Glutamatergic neuron (in vitro differentiated cells): ENCODE measurements at places on chromosomes 1 and 21.

DNA sequence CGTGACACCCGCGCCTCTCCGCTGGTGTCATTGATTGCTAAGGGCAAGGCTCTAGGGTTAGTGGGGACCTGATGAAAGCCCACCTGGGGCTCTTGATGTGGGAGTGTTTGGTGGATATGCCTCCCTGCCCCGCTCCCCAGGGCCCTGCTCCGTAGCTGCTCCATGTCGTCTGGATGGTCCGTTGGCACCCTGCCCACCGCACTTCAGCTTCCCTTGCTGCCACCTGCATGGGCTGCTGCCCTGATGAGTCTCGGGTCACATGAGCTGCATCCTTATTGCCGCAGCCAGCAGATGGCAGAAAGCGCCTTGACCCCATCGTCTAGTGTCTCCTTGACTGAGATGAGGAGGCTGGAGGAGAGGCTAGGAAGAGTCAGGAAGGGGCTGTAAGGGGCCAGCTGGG, 439.4 kb downstream of the CAMTA1 start:
- no peaks in the 10 kb centered on the region for H3K36me3 ChIP-seq
- H3K4me1 ChIP-seq = no peaks in the 10 kb centered on the region
- no peak for DNase-seq
- H3K27ac ChIP-seq = no peak overlapping the region

GRCh38 chr1:233090746-233091494, 140.5 kb downstream of the NTPCR start:
- no peak overlapping the region for H3K27ac ChIP-seq
- H3K4me1 ChIP-seq = peaks cover 45% of the 10 kb centered on the region
- H3K27me3 ChIP-seq = peaks cover 1% of the 10 kb centered on the region
- H3K4me3 ChIP-seq = no peak overlapping the region

DNA sequence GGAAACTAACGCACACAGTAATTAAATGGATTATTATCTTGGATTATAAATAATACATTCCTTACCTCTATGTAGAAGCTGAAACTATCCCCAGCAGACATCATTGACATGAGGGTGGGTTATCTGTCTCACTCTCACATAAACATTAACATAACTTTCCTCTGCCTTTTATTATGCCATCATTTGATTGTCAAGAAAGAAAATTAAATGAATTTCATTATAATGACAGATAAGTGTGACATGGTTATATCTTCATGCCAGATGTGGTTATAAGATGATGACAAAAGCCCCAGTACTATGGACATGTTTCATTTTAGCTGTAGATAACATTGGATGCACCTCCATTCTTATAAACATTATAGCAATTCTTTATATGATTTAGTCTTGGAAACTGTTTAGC, 476.5 kb downstream of the KCNT2 start:
- H3K4me3 ChIP-seq = no peak overlapping the region
- no peaks in the 10 kb centered on the region for H3K27me3 ChIP-seq
- no peaks in the 10 kb centered on the region for H3K36me3 ChIP-seq
- no peaks in the 10 kb centered on the region for H3K4me1 ChIP-seq

GRCh38 chr1:100145116-100145515, 12.2 kb downstream of the TRMT13 start:
- H3K36me3 ChIP-seq = no peaks in the 10 kb centered on the region
- H3K27ac ChIP-seq = no peak overlapping the region
- H3K4me1 ChIP-seq = no peaks in the 10 kb centered on the region
- no peak for DNase-seq

- H3K27me3 ChIP-seq = peaks cover 18% of the 10 kb centered on the region
- H3K4me3 ChIP-seq = no peak overlapping the region
- DNase-seq = no peak
- peaks cover 5% of the 10 kb centered on the region for H3K4me1 ChIP-seq
Observed at GRCh38 chr1:26049531-26050247, 3.8 kb upstream of the SLC30A2 start.

GRCh38 chr1:161080441-161081405, 8.6 kb downstream of the NECTIN4 start:
- H3K27me3 ChIP-seq = peaks cover 21% of the 10 kb centered on the region
- H3K4me3 ChIP-seq = peak overlapping the region; percentile 39
- peaks cover 14% of the 10 kb centered on the region for H3K4me1 ChIP-seq
- peak overlapping the region; percentile 70 for H3K27ac ChIP-seq
- no peak for DNase-seq

DNA sequence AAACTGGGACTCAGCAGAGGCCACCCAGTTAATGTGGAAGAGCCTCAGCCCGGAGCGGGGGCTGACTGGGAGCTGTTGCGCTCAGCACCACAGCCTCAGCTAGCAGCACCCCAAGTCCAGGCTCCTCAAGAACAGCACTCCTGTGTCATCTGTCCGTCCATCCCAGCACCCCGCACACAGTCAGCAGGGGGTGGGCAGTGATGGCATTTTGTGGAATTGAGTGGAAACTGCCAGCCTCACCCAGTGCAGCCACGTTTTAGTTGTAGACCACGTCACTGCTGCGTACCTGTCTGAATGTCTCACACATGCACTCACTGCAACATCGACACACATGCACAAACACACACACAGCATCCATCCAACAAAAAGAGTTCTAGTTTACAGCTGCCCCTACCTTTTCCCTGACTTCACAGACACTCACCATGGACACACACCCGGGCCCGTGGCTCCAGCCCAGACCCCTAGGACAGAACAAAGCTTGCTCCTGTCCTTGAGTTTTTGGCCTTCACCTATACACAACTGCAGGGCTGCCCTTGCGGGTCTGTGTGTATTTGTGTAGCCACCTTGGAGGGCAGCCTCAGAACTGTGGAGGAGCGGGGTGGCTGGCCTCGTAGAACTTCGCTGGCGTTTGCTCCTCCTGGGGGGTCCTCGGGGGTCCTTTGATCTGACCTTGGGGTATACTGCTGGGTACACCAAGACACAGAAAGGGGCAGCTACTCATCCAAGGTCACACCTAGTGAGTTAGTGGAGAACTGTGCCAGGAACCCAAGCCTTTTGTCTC, 5.2 kb downstream of the KCNQ4 start:
- H3K4me3 ChIP-seq = no peak overlapping the region
- H3K27me3 ChIP-seq = peaks cover 9% of the 10 kb centered on the region
- peaks cover 13% of the 10 kb centered on the region for H3K4me1 ChIP-seq
- no peak overlapping the region for H3K27ac ChIP-seq
- no peak for DNase-seq
- no peaks in the 10 kb centered on the region for H3K36me3 ChIP-seq

DNA sequence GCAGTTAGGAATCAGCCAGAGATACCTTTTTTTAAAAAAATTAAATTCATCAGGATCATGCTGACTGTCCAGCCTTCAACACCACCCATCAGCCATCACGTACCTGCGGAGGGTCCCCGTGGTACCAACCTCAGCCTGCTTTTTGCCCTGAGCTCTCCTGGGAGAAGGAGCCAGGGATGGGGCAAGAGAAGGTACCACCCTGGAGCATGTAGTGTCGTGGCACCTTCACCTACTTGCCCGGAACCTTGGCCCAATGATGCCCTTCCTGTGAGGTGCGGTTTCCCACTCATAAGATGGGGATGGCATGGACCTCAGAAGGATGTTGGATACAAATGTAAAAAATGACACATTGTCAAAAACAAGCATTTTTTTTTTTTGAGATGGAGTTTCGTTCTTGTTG, 88.4 kb upstream of the C1orf174 start:
- peaks cover 6% of the 10 kb centered on the region for H3K27me3 ChIP-seq
- H3K27ac ChIP-seq = no peak overlapping the region
- no peaks in the 10 kb centered on the region for H3K4me1 ChIP-seq

DNA sequence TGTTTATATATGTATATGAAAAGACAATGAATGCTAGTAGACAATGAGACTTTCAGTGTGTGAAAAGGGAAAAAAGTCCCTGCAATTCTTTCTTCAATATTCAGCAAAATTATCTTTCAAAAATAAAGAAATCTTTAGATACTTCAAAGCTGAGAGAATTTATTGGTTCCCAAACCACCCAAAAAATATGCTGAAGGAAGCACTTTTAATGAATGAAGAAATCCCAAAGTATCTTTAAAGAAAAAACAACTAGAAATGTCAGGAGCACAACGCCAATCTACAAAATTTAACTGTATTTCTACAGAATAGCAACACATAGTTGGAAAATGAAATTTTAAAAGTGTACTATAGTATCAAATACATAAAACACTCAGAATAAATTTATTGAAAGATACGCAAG, 142.3 kb upstream of the CHRM3 start:
- no peaks in the 10 kb centered on the region for H3K36me3 ChIP-seq
- DNase-seq = no peak
- no peaks in the 10 kb centered on the region for H3K4me1 ChIP-seq

DNA sequence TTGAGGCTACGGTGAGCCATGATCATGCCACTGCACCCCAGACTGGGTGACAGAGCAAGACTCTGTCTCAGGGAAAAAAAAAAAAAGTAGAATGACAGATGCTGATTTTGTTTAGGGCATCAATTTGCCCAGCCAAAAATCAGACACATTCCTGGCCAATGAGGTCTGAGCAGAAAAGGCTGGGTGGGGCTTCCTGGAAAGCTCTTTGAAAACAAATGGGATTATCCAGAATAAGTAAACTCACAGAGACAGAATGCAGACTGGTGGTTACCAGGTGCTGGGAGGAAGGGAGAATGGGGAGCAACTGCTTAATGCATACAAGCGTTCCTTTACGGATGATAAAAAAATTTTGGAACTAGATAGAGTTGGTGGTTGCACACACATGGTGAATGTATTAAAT, 10.1 kb upstream of the CITED4 start:
- H3K4me1 ChIP-seq = peaks cover 2% of the 10 kb centered on the region
- H3K36me3 ChIP-seq = peaks cover 7% of the 10 kb centered on the region
- H3K27ac ChIP-seq = no peak overlapping the region

DNA sequence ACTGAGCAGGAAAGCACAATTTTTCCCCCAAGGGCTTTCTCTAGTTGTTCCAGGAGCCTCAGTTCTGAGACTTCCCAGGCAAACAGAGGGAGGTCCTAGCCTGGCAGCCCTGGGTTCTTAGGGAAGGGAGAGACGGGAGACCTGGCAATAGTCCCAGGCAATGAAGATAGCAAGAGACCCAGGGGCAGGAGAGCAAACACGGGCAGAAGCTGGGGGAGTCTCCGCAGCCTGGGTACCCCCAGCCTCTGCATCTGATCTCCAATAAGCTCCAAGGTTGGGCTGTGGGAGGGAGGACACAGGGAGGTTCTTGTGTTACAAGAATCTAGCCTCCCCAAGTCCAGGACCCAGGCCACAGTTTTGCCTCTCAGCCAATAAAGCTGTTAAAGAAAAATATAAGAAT, 2.4 kb downstream of the BLACAT1 start:
- H3K36me3 ChIP-seq = no peaks in the 10 kb centered on the region
- H3K27me3 ChIP-seq = peaks cover 14% of the 10 kb centered on the region
- peaks cover 7% of the 10 kb centered on the region for H3K4me1 ChIP-seq
- no peak overlapping the region for H3K27ac ChIP-seq

GRCh38 chr1:56435434-56436262, 143.7 kb downstream of the PLPP3 start:
- H3K27me3 ChIP-seq = no peaks in the 10 kb centered on the region
- H3K36me3 ChIP-seq = no peaks in the 10 kb centered on the region
- DNase-seq = peak; percentile 37
- no peak overlapping the region for H3K4me3 ChIP-seq
- peaks cover 25% of the 10 kb centered on the region for H3K4me1 ChIP-seq

- peak; percentile 32 for DNase-seq
- peak overlapping the region; percentile 74 for H3K27ac ChIP-seq
- H3K4me1 ChIP-seq = peaks cover 19% of the 10 kb centered on the region
- H3K27me3 ChIP-seq = peaks cover 2% of the 10 kb centered on the region
- peak overlapping the region; percentile 12 for H3K4me3 ChIP-seq
- H3K36me3 ChIP-seq = peaks cover 8% of the 10 kb centered on the region
Observed at GRCh38 chr1:119908661-119909060, 12.3 kb upstream of the ADAM30 start.

DNA sequence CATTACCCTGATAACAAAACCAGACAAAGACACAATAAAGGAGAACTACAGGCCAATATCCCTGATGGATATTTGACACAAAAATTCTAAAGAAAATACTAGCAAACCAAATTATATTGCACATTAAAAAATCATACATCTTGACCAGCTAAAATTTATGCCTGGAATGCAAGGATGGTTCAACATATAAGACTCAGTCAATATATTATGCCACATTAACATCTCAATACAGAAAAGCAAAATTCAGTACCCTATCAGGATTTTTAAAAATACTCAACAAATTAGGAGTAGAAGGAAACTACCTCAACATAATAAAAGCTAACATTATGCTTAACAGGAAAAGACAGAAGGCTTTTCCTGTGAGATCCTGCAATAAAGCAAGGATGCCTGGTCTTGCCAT, 177.1 kb downstream of the MAGI3 start:
- no peaks in the 10 kb centered on the region for H3K36me3 ChIP-seq
- H3K27ac ChIP-seq = no peak overlapping the region
- no peaks in the 10 kb centered on the region for H3K4me1 ChIP-seq
- DNase-seq = no peak
- H3K4me3 ChIP-seq = no peak overlapping the region

GRCh38 chr1:243734308-243734695, 115.7 kb downstream of the AKT3 start:
- no peaks in the 10 kb centered on the region for H3K36me3 ChIP-seq
- H3K27ac ChIP-seq = no peak overlapping the region
- H3K4me3 ChIP-seq = no peak overlapping the region
- no peaks in the 10 kb centered on the region for H3K27me3 ChIP-seq
- peaks cover 11% of the 10 kb centered on the region for H3K4me1 ChIP-seq

- H3K4me1 ChIP-seq = peaks cover 9% of the 10 kb centered on the region
- H3K36me3 ChIP-seq = peaks cover 11% of the 10 kb centered on the region
- no peak for DNase-seq
- H3K27me3 ChIP-seq = peaks cover 2% of the 10 kb centered on the region
- H3K27ac ChIP-seq = no peak overlapping the region
Observed at GRCh38 chr1:36881068-36881405, 153.3 kb downstream of the GRIK3 start.

- no peaks in the 10 kb centered on the region for H3K27me3 ChIP-seq
- no peaks in the 10 kb centered on the region for H3K36me3 ChIP-seq
- H3K4me1 ChIP-seq = no peaks in the 10 kb centered on the region
- no peak for DNase-seq
Observed at GRCh38 chr1:12370333-12370975, 140.6 kb downstream of the VPS13D start.

GRCh38 chr1:61190618-61191432, 108.5 kb downstream of the NFIA start:
- H3K27me3 ChIP-seq = no peaks in the 10 kb centered on the region
- H3K4me3 ChIP-seq = no peak overlapping the region
- H3K27ac ChIP-seq = no peak overlapping the region
- peaks cover 4% of the 10 kb centered on the region for H3K36me3 ChIP-seq
- H3K4me1 ChIP-seq = peaks cover 45% of the 10 kb centered on the region

GRCh38 chr21:45940621-45941337, 40.8 kb upstream of the COL6A1 start:
- peaks cover 7% of the 10 kb centered on the region for H3K27me3 ChIP-seq
- H3K36me3 ChIP-seq = peaks cover 23% of the 10 kb centered on the region
- DNase-seq = no peak
- peaks cover 3% of the 10 kb centered on the region for H3K4me1 ChIP-seq
- no peak overlapping the region for H3K4me3 ChIP-seq

- no peaks in the 10 kb centered on the region for H3K36me3 ChIP-seq
- DNase-seq = no peak
- H3K27me3 ChIP-seq = peaks cover 23% of the 10 kb centered on the region
- no peak overlapping the region for H3K27ac ChIP-seq
Observed at GRCh38 chr1:156391366-156391677, 22.3 kb downstream of the RHBG start.

- H3K4me3 ChIP-seq = no peak overlapping the region
- no peak for DNase-seq
- no peaks in the 10 kb centered on the region for H3K27me3 ChIP-seq
- H3K4me1 ChIP-seq = no peaks in the 10 kb centered on the region
- no peaks in the 10 kb centered on the region for H3K36me3 ChIP-seq
Observed at GRCh38 chr1:175287377-175287776, 94.8 kb upstream of the KIAA0040 start.
